ENCODE measurements at places on chromosomes 1 and 21.

DNA sequence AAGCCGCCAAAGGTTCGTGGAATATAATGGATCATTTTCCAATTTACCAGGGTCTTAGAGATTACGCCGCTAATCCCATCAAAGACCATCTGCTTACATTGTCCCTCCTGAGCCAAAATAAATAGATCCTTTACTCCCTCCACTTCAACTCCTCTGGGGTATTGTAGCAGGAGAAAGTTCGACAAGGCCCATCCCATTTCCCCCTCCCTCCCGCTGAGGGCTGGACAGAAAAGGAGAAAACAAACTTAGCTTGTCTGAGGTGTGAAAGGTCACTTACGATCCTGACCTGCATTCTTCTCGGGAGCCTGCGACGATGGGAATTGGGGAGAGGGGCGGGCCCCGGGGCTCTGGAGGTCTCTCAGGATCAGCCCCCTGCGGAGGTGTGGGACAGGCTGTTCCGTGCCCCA lies 60.8 kb downstream of the MEF2D start:
- DNase-seq = no peak

DNA sequence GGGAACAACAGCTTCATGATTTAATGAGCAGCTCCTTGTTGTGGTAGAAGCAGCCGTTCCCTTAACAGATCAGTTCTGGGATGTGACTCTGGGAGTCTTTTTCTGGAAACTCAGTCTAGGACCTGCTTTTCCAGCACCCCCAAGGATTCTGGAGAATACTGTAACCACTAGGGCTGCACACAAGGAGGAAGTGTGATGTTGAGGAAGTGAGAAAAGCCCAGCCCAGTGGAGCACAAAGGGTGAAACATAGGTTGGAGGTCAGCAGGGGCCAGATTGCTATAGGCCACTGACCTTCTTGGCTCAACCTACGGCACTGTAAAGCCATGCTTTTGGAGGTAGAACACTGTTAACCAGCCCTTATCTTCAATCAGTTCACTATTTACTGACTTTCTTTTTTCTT lies 10.1 kb upstream of the PLA2G5 start:
- no peak for DNase-seq

GRCh38 chr1:221794079-221794670 lies 52.3 kb upstream of the DUSP10 start:
- DNase-seq = no peak

DNA sequence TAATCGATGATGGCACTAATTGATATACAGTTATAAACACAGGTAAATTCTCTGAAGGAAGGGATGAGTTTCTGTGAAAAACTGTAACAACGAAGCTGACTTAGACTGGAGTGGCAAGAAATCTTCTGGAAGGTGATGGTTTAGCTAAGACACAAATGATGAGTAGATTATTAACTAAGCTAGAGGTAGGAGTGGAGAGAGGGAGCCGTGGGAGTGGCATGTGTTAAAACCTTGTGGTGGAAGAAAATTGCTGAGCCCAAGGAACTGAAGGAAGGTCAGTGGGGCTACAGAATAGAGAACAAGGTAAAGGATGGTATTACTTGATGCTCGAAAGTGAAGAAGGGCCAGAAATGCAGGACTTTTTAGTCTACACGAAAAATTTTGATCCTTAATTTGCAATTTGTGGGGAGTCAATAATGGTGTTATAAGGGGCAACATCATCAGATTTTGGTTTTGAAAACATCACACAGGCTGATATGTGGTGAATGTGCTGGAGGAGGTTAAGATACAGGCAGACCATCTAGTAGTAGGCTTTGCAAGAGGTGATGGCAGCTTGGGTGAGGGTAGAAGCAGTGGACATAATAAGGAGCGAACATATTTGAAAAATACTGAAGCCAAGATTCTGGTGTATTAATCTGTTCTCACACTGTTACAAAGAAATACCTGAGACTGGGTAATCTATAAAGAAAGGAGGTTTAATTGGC lies 93.8 kb downstream of the S1PR1 start:
- DNase-seq = no peak

DNA sequence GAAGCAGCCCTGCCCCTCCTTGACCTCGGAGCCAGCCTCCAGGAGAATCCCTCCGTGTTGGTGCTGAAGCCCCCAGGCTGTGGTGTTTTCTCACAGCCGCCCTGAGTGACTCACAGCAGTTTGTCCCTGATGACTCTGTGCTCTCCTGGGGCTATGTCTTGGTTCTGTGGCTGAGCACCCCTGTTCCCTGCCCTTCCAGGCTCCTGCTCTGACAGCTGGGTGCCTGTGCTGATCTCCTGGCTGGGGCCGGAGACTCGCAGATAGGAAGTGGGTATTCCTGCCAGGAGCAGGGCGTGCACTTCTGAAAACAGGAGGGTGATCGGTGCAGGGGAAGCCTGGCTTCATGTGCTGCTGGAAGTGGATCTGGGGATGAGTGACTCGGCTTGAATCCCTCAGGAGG lies 34.5 kb downstream of the POFUT2 start:
- DNase-seq = no peak

All from effector memory CD4-positive, alpha-beta T cell (primary cell).